ENCODE measurements at places on chromosomes 3 and 15. TPM values are rescaled to one million over a fixed set of nuclear protein-coding genes. Genes with fewer than 3 reads are reported as not detected.

PARP15 gene
- 0.33 TPM for total RNA-seq

NR2F2 gene
- 355 TPM for total RNA-seq

ZKSCAN7 gene
- 7.7 TPM for total RNA-seq

GOLGA8G gene
- not detected for total RNA-seq

NR1D2 gene
- total RNA-seq, result 51.8 TPM

GHSR gene
- total RNA-seq, result not detected

CLDN16 gene
- 0.77 TPM for total RNA-seq

ADCY5 gene
- total RNA-seq, result 25.6 TPM

KLF13 gene
- total RNA-seq, result 58.2 TPM

U2SURP gene
- total RNA-seq, result 98.0 TPM

CNTN3 gene
- total RNA-seq, result 2.1 TPM

PLA1A gene
- 0.53 TPM for total RNA-seq

ROPN1B gene
- total RNA-seq, result not detected

SNTN gene
- 3.1 TPM for total RNA-seq

COPG1 gene
- 49.2 TPM for total RNA-seq

TMC3 gene
- not detected for total RNA-seq

GRM7 gene
- not detected for total RNA-seq

TRPM1 gene
- total RNA-seq, result not detected

ISLR gene
- 160 TPM for total RNA-seq

FBXL22 gene
- 5.3 TPM for total RNA-seq
